ENCODE measurements at places on chromosomes 2 and 18. TPM values are rescaled to one million over a fixed set of nuclear protein-coding genes. Genes with fewer than 3 reads are reported as not detected.

- no peaks in the 10 kb centered on the region for H3K36me3 ChIP-seq
- H3K27ac ChIP-seq: no peak overlapping the region
- H3K27me3 ChIP-seq: no peaks in the 10 kb centered on the region
- H3K4me3 ChIP-seq: no peak overlapping the region
- no peak for DNase-seq
- peaks cover 11% of the 10 kb centered on the region for H3K4me1 ChIP-seq
Observed at GRCh38 chr2:79757526-79757925, 244.7 kb downstream of the CTNNA2 start.

GRCh38 chr18:36752929-36753865 is 75.6 kb downstream of the TPGS2 start:
- no peaks in the 10 kb centered on the region for H3K36me3 ChIP-seq
- no peaks in the 10 kb centered on the region for H3K4me1 ChIP-seq
- H3K4me3 ChIP-seq: no peak overlapping the region
- no peak overlapping the region for H3K27ac ChIP-seq

Gene GLI2
- 9.4 TPM for total RNA-seq

GRCh38 chr2:24704692-24705091 is 88.5 kb downstream of the PTRHD1 start:
- no peak overlapping the region for H3K27ac ChIP-seq
- no peak for DNase-seq
- H3K36me3 ChIP-seq: no peaks in the 10 kb centered on the region
- no peak overlapping the region for H3K4me3 ChIP-seq

DNA sequence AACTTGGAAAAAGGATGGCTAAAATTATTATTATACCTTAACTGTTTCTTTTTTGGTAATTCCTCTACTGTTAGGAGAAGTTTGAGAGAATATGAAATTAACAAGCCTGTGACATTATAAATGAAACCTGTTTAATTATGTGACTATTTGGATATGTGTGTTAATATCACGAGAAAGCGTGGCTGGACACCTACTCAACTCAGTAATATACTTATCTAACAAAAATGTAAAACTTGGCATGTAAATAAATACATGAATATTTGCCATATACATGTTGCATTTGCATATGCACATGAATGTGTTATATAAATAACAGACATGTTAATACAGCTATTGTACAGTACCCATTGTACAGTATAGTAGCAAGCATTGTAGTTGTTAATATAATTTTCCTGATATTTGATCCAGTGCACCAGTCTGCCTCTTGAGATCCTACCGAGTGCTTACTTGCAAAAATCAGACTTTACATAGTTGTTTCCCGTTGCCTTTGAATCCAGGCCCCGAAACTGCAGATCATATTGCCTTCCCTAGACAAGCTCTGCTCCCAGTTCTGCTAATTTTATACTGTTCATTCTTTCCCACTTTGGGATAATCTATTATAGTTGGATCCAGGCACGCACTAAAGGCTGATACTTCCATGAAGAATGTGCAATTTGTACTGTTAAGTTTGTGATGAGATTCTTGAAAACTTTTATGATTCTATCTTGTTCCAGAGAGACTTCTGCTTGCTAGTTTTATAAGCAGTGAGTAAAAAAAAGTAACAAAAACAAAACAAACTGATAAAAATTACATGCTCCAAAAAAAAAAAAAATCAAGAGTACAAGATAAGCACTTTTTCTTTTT is 395.6 kb downstream of the ARHGAP15 start:
- H3K27ac ChIP-seq: peak overlapping the region; percentile 71
- no peaks in the 10 kb centered on the region for H3K27me3 ChIP-seq
- H3K36me3 ChIP-seq: no peaks in the 10 kb centered on the region
- H3K4me1 ChIP-seq: peaks cover 57% of the 10 kb centered on the region
- no peak overlapping the region for H3K4me3 ChIP-seq
- no peak for DNase-seq

Gene MTIF2
- 39.2 TPM for total RNA-seq

Gene NEU4
- not detected for total RNA-seq

- H3K4me1 ChIP-seq: peaks cover 18% of the 10 kb centered on the region
- no peaks in the 10 kb centered on the region for H3K27me3 ChIP-seq
- peak; percentile 39 for DNase-seq
- no peak overlapping the region for H3K4me3 ChIP-seq
Observed at GRCh38 chr18:64747803-64748202, 598.9 kb upstream of the LINC00305 start.

Gene GYPC
- total RNA-seq: 3.4 TPM

DNA sequence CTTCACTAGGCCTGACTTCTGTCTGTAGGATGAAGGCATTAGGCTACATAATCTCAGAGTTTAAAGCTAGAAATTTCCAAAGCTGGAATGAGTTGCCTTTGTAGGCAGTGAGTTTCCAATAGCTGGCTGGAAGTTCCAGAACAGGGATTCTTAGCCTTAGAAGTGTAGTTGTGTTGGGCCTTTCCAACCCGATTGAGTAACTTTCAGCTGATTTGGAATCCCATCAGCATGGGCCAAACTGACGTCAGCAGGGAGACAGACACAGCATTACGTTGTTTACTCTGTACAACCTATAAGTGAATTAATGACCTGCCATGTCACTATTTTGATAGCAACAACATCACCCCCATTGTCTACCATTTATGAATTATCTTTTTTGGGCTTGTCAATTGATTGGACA is 56.9 kb downstream of the SETBP1 start:
- no peaks in the 10 kb centered on the region for H3K27me3 ChIP-seq
- no peak for DNase-seq
- H3K4me1 ChIP-seq: peaks cover 12% of the 10 kb centered on the region
- no peak overlapping the region for H3K27ac ChIP-seq

DNA sequence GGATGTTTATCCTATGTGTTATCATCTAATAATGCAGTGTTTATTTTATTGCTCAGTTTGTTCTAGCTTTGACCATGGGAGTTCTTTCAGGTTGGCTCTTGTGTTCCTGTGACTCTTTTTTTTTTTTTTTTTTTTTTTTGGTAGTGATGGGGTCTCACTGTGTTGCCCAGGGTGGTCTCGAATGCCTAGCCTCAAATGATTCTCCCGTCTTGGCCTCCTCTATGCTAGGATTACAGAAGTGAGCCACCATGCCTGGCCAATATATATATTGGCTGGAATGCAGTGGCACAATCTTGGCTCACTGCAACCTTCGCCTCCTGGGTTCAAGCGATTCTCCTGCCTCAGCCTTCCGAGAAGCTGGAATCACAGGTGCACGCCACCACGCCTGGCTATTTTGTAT is 18.9 kb upstream of the NFU1 start:
- no peak overlapping the region for H3K4me3 ChIP-seq
- no peaks in the 10 kb centered on the region for H3K27me3 ChIP-seq
- H3K4me1 ChIP-seq: peaks cover 2% of the 10 kb centered on the region
- H3K36me3 ChIP-seq: no peaks in the 10 kb centered on the region
- DNase-seq: no peak

- peaks cover 11% of the 10 kb centered on the region for H3K4me1 ChIP-seq
- DNase-seq: no peak
- no peaks in the 10 kb centered on the region for H3K27me3 ChIP-seq
- H3K4me3 ChIP-seq: no peak overlapping the region
- H3K36me3 ChIP-seq: no peaks in the 10 kb centered on the region
Observed at GRCh38 chr2:202491514-202491913, 115.4 kb downstream of the BMPR2 start.

Gene OBSL1
- 111 TPM for total RNA-seq
